Hematopoietic multipotent progenitor cell treated with erythropoietin and hydrocortisone succinate and interleukin-3 and kit ligand, for 4 days (in vitro differentiated cells): ENCODE measurements at places on chromosomes 7 and 10.

DNA sequence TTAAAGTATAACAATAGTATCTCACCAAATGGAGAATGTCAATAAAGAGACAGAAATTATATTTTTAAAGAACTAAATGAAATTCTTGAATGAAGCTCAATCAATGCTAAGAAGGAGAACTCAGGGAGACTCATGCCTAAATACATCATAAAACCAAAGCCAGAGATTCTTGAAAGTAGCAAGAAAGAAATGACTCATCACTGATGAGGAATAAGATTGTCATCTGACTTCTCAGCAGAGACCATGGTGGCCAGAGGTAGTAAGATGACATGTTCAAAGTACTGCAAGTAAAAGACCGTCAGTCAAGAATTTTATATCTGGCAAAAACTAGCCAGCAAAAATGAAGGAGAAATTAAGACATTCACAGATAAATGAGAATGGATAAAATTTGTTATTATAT, 399.0 kb downstream of the GRID1 start:
- no peak for DNase-seq

DNA sequence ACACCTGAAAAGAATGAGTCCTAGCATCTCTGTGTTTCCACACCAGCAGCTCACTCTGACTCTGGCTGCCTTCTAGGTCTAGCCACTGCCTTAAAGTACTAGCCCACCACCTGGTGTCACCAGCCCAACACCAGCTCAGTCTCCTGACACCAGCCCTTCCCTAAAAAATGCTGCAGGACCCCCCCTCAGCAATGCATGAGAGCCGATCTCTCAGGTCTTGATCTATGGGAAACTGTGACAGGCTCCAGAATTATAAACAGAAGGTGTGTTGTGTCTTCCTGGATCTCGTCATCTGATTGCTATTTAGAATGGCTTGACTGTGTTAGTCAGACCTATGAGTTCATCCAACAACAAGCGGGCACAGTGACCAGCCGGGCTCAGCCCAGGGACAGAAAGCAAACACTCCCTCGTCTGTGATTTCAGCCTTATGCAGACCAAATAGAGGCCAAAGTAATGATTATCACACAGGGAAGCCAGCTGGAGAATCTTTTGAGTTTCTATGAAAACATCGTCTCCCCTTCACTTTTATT, 66.6 kb downstream of the CUBN start:
- no peak for DNase-seq

- DNase-seq, result no peak
These were observed 45.3 kb upstream of the PRKAR1B start for GRCh38 chr7:772392-772791.

- no peak for DNase-seq
These were observed 1153.8 kb upstream of the C7orf33 start for GRCh38 chr7:147436718-147437117.

DNA sequence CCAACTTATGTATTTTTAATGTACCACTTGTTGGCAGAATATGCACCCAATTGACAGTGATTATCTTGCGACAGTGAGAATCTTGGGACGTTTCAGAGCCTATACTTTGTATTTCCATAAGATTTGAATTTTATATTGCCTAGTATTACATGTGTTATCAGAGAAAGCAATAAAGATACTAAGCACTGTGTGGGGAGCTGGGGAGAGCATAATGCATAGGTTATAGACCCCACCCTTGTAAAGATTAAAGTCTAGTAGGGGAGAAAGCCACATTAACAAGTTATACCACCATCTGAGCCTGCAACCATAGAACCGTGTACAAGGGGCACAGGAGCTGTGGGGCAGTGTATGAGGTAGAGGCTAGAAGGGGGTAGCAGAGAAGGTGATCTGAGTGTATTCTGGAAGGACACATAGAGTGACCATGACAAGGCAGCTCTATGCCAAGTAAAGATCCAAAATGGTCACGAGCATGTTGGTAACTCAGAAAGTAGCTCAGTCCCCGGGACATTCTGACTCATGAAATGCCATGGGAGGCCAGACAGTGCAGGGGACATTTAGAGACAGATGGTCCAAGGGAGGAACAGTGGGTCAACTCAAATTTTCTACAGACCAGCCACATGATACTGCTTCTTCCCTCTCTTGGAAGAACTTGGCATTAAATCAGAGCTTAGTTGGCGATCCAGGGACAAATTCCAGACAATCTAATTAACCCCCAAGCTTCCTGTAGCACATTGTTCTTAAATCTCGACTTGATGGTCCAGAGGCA, 84.5 kb downstream of the ADRA2A start:
- no peak for DNase-seq

DNA sequence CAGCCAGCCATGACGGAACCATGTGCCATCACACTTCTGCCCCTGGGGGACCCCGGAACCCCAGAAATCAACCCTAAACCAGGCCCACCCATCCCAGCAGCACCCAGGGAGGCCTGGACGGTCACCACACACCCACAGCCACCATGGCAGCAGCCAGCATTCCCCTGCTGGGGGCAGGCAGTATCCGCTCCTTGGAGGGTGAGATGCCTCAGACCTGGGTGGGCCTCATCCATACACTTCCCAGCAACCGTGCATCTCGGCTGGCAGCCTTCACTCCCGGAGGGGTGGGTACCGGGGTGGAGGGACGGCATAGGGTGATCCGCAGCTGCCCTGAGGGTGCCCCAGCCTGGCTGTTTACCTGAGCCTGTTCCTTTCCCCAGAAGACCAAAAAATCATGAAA, 69.1 kb upstream of the FAM20C start:
- no peak for DNase-seq

- DNase-seq, result no peak
These were observed 107.5 kb upstream of the ARID5B start for GRCh38 chr10:61793760-61794703.

DNA sequence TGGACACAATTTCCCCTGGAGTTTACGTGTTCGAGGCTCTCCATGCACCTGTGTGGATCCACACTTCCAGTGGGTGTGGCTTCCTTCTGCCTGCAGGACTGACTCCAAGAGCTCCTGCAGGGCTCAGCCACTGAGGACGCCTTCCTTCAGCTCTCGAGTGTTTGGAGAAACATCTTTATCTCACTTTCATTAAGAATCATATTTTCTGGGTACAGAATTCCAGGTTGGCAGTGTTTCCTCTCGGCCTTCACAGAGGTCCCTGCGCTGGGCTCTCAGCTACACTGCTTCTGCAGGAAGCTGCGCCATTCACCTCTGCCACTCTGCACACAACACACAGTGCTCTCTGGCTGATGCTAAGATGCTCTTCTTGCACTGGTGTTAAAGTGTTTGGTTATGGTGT, 69.9 kb upstream of the NKX6-2 start:
- DNase-seq, result no peak

GRCh38 chr7:77549106-77549870, 12.2 kb downstream of the PTPN12 start:
- DNase-seq, result no peak

GRCh38 chr10:16271571-16271970, 165.2 kb upstream of the PTER start:
- no peak for DNase-seq
